ENCODE measurements at places on chromosomes 7 and 10.
A peak's percentile ranks its signal among the peaks of the same experiment; 100 is the strongest.

DNA sequence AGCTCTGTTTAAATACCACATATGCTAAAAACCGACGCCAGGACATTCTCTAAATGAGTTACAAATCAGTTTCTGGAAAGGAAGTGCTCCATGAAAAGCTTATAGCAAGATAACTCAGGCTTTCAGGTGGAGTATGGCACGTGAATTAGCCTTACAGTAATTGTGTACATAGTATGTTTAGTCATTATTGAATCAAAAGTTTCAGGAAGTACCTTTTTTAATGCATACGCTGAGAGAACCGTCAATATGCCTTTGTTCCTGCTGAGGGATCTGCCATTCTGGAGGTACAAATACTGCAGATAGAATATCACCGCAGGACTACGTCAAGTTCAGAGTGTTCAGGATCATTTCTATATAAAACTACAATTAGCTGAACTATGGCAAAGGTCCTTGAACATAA, 45.7 kb downstream of the ANKMY2 start:
- DNase-seq, result no peak

GRCh38 chr10:82813856-82814255, 938.9 kb downstream of the NRG3 start:
- DNase-seq, result no peak

GRCh38 chr7:70113536-70113935, 515.3 kb downstream of the AUTS2 start:
- no peak for DNase-seq

DNA sequence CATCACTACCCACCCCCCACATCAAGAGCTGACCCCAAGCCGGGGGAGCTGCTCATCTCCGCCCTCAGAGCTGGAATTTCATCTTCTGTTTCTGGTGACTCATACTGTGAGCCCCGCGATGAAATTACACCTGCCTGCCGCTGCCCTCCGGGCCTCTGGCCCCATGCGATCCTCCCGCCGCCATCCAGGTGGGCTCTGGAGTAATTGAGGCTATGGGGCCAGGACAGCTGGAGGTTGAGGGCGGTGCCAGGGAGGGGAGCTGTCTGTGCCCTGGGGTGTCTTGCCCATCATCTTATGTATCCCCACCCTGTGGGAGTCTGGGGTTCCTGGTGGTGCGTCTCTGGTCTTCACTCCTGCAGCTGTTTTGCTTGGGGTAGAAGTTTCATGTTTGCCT, 9.0 kb downstream of the GTF2IRD1 start:
- no peak for DNase-seq

DNA sequence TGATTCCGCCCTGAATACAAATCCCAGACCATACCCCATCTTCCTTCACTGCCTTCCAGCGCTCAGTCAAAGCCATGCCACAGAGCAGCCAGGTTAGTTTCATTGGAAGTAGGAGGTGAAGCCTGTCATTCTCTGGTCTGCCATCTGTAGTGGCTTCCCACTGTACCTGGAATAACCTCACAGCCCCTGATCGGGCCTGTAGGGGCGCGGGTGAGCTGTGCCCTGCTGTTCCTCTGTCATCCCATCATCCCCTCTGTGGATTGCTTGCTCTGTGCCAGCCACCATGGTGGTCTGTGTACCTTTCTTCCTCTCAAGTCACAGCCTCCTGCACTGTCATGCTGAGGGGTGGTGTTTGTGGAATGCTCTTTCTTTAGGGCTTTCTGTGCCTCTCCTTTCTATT, 155.1 kb downstream of the ZNF22 start:
- DNase-seq, result no peak

DNA sequence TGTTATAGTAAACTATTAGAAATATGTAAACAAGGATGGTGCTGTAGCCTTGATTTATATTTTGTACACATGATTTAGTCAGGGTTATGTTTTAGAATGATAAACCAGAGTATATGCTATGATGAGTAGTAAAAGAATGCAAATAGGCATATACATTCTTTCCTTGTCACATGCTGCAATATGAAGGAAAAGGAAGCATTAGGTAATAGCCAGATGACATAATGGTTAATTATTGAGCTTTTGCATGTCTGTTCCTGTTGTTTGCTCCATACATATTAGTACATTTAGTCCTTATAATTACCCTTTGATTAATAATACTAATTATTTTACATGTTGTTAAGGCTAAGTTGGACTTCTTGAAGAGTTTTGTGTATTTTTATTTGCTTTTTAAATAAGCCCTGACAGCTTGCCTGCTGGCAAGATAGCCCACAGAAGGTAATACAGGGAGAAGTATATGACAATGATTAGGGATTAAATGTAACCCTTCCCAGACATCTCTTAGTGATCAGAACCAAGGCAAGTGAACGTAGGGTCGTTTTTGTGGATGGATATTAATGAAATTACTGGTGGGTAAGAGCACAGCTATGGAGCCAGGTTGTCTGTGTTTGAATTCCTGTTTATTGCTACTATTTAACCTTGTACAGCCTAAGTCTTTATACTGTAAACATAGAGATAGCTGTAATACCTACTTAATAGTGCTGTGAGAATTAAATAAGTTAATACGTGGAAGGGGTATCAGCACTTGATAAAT, 68.4 kb downstream of the PHTF2 start:
- no peak for DNase-seq

- no peak for DNase-seq
These were observed 21.9 kb downstream of the UBE2D1 start for GRCh38 chr10:58356756-58357155.

DNA sequence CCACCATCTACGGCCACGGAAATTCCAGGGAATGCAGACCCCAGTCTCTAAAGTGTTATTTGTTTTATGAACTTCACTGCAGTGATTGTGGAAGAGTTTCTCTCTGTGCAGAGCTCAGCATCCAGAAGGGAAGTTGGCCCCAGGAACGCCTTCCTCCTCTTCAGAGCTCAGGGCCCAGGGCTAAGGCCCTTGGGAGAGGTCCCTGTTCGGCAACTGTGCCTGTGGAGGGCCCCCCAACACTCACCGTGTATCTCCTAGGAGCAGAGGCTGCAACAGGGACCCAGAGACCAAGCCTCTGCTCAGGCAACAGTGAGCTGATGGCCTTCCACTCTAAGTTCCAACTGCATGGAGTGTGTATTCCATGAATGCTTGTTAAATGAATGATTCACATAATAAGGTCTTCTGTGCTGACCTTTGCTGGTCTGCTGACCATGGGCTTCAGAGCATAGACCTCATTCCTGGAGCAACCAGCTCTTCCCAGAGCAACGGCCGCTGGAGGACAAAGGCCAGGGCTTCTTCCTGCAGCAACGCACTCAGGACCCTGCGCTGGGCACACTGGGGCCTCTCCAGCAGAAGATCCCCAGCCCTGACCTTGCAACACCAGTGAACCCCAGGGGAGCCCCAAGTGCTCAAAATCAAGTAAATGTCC, 7.7 kb downstream of the DIP2C start:
- no peak for DNase-seq

DNA sequence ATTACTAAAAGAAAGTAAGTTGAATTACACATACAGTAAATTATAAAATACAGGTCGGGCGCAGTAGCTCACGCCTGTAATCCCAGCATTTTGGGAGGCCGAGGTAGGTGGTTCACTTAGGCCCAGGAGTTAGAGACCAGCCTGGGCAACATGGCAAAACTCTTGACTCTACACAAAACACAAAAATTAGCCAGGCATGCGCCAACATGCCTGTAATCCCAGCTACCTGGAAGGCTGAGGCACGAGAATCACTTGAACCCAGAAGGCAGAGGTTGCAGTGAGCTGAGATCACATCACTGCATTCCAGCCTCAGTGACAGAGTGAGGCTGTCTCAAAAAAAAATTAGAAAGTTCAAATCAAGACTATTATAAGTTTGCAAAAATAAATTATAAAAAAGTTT, 174.9 kb downstream of the GALNT11 start:
- DNase-seq, result no peak

- no peak for DNase-seq
These were observed at the start of gene STRA8 for GRCh38 chr7:135233570-135233969. STRA8 (plus strand) TSS chr7:135233838; CDS start chr7:135240525, 6,687 bp downstream.

DNA sequence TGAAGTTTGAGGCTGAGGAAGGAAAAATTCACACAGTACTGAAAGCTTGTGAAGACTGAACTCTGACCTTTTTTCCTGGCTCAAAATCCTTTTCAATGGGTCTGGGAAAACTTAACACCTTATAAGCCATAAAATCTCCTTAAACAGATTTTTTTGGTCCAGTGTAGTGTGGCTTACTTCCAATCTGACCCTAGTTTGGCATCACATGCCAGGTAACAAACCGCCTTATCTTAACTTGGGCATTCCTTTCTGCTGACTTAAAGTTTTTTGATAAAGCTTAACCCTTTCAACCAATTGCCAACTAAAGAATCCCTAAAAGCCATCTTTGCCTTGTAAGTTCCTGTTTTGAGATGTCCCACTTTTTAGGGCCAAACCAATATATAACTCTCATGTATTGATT, 13.2 kb upstream of the ITPRID1 start:
- no peak for DNase-seq

- no peak for DNase-seq
These were observed 101.1 kb downstream of the RAB11FIP2 start for GRCh38 chr10:117945651-117946050.

- no peak for DNase-seq
These were observed 7.1 kb upstream of the MALSU1 start for GRCh38 chr7:23291957-23292560.

DNA sequence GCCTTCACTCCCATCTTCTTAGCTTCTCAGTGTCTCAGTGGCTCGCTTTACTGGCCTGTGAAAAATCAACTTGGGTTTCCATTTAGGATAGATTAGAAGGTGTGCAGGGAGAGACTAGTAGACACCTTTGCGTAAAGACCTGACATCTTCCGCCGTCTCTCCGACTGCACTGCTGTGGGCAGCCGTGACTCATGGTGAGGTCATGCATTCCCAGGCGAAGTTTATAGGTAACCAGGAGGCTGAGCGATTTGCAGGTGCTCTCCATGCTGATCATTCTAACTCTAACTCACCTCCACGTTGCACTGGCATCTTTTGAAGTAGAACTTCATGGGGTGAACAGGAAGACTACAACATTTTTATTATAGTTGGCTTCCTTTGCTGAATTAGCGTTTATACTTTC, 68.0 kb upstream of the ZNF438 start:
- DNase-seq, result peak; percentile 58
